ENCODE measurements at places on chromosomes 7 and 10.
A peak's percentile ranks its signal among the peaks of the same experiment; 100 is the strongest.

GRCh38 chr10:46520381-46520780 is 36.1 kb downstream of the GPRIN2 start:
- DNase-seq = no peak

- no peak for DNase-seq
Observed at GRCh38 chr10:13053794-13054462, 46.0 kb upstream of the OPTN start.

DNA sequence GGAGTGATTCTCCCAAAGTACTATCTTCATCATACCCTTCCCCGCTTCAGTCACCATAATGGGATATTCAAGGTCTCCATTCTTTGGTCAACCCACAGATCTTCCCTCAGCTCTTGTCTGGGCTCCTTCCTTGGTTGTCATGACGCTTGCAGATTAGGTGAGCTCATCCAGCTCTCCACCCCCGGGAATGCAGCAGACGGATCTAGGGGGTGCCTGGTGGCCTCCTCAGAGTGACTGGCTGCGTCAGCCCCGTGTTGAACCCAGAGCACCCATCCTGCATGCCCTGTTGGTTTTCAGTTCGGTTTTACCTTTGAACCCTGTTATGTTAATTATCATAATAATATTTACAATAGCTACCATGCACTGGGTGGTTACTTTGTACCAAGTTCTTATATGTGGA is 6.4 kb downstream of the NEURL1 start:
- DNase-seq = no peak

- DNase-seq = peak; percentile 8
Observed at GRCh38 chr10:123997486-123998196, 95.8 kb downstream of the CHST15 start.

DNA sequence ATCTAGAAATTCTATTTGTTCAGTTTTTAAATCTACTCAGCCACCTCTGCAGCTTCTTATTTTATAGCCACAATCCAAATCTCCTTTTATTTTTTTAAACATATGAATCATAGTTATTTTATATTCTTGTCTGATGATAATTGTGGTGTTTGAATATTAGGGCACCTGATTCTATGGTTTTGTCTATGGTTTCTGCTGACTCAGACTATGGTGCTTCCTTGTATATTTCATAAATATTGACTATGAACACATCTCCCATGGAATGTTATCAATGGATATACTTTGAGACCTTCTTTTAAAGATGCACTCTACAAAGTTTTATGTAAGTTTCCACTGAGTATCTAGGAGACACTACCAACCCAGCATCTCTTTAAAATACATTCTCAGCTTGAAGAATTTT is 1027.0 kb upstream of the AUTS2 start:
- DNase-seq = no peak

- DNase-seq = peak; percentile 15
Observed at GRCh38 chr7:79317728-79318127, 135.7 kb downstream of the MAGI2 start.

- DNase-seq = no peak
Observed at GRCh38 chr7:20030915-20031362, 186.2 kb downstream of the MACC1 start.

DNA sequence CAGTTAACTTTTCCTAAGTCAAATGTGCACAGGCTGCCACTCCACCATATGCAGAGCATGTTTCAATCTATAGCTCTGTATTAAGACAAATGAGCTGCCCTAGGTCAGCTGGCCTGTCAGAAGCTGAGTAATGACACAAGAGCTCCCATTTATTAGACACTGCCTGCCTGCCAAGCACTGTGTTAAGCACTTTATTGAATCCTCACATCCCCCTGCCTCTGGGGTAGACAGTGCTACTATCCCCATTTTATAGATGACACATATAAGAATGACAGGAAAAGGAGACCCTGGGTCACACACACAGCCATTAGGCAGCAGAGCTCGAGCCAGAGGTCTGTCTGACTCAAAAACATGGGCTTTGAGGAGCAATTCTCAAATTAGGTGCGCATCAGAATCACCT is 179.8 kb upstream of the PDE1C start:
- no peak for DNase-seq

GRCh38 chr10:83929399-83929798 is 209.9 kb upstream of the GHITM start:
- no peak for DNase-seq

- no peak for DNase-seq
Observed at GRCh38 chr7:2245883-2246675, 4.1 kb downstream of the NUDT1 start.

- DNase-seq = no peak
Observed at GRCh38 chr7:105962353-105962752, 711 bp upstream of the CDHR3 start.

DNA sequence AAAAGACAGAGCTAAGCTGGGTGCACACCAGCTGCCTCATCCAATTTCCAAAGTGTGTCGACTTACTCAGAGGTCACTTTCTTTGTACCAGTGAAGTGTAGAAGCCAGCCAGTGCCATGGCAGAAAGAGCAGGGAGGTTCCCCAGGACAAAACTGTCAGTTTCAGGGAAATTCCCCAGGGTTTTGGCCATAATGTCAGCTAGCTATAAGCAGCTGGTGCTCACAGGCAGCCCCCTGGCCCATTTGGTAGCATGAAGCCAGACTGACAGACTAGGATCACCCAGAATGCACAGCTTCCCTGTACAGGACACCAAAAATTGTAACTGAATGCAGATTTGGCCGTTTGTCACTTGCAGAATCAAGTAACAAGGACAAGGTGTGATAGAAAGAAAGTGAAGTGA is 28.6 kb downstream of the MRPL32 start:
- no peak for DNase-seq

DNA sequence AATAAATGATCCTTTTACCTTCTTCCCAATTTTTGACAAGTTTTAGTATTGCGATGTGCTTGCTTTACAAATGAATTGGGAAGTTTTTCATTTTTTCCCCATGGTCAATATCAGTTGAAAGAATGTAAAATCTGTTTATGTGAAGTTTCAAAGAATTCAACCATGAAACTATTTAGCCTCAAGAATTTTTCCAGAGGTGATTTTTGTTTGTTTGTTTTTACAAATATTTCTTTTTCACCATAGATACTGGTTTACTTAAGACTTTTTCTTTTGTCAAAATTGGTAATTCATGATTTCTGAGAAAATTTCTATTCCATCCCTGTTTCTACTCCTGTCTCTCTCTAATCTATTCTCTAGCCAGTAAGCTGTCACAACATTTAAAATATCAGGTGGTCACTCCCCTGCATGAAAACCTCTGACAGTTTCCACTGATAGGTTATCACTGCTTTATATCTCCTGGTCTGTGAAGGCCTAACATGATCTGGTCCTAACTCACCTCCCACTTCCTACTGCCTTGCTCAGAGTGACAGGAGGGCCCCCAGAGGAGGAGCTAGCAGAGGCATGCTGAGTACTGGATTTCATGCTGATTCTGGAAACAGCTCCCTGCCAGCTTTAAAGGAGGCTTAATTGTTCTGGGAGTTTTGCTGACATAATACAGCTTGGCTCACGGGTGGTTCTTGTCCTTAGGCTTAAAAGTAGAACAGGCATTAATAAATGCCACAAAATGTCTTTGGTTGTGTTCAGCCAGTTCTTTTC is 7.6 kb upstream of the ARMS2 start:
- no peak for DNase-seq

- no peak for DNase-seq
Observed at GRCh38 chr7:23242935-23243334, 3.6 kb upstream of the GPNMB start.

- DNase-seq = no peak
Observed at GRCh38 chr7:38169847-38170246, 8.2 kb upstream of the STARD3NL start.

DNA sequence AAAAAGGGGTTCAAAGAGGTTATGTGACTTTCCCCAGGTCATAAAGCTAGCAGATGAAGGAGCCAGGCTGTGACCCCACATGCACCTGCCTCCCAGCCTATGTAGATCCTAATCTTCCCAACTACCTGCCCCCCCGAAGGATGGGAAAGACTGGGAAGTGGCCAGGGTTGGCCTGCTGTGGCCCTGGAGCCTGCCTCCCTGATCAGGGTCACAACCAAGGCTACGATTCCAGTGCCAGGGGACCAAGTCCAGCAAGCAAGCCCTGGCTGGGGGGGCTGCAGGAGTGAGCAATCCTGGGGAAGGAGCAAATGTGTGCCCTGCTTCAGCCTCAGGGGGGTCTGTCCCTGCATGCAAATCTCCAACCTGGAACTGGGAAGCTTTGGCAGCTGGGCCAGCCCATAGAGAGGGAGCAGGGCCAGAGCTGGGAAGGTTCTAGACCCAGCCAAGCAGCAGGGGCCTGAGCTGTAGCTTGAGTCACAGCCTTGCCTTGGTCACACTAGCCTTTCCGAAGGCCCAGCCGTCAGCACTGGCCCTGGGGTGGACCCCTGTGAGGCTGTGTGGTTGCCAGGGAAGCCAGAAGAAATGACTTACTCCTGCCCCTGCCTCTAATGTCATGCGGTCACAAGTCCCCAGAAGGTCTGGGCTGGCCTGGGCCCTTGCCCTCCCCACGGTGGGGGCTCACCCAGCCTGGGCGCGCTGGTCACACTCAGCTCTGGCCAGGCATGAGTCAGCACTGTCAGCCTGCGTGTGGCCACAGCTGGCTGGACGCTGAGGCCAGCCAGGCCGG is 96.4 kb upstream of the ZMIZ1 start:
- DNase-seq = no peak

DNA sequence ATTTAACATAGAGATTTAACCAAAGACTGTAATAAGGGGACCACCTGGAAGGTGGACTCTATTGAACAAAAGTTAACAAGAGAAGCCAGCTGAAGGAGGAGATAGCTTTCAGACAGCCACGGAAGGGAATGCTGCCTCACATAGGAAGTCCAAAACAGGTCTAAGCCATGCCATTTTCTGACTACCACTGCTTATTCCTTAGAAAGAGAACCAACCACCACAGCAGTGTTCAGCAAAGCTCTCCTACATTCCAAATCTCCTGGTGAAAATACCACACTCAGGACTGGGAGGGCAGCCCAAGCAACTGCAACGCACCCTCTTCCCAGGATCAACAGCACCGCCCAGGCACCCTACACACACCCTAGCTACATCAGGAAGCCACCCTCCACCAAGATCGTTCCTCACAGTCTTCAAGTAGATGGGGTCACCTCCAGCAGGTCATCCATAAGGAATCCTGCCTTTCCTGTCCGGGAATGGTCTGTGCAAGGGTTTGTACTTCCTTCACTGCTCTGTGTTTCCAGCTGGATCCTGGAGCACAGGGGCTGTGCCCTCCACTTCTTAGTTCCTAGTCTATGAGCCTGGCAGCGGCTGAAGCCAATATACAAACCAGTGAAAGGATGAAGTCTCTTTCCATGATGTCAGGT is 2.5 kb downstream of the KIAA1549 start:
- no peak for DNase-seq

DNA sequence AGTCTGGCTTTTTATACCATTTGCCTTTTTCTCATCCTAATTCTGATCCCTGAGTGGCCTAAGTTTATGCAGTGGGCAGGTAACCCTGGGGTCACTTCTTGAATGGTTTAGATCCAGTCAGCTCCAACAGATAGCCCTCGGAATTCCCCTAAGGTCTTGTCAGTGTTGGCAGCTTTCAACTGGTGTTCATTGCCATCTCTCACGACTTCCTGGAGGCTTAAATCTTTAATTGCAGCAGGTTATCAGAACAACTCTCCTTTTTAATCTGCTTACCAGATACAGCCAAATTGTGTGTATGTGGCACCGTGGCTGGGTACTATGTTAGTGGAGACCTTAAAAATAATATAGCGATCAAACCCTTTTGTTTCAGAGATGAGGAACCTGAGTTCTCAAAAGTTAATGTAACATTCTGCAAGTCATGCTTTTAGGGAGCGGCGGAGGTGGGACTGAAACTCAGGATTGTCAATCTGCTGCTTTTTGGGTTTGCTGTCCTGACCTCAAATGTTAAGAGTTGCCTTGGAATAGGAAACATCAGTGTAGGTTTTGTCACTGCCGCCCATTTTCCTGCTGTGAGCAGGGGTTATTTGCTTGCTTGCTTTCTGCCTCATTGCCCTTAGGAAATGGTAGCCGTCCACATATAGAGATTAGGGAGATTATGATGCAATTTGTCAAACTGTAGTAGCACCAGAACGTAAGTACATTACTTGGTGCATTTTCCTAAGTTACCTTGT is 818 bp downstream of the DLD start:
- no peak for DNase-seq

DNA sequence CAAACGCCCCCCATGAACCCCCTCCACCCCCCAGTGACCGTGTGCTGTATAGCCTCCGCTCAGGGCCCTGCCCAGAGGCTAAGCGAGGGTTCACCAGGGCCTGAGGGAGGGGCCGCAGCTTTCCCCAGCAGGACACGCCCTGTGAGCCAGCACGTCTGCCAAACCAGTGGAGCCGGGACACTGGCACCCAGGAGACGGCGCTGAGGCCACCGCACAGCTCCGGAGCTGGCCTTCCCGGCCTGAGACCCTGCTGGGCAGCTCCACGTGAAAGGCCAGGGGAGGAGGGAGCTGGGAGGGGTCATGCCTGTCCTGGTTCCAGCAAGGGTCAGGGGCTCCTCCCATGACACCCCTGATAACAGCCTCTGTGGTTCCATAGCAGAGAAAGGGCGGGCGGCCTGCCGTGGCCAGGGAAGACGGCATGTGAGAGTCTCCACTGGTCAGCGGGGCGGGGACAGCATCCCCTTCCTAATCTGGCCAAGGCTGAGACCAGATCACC is 278.3 kb downstream of the ELFN1 start:
- DNase-seq = no peak

GRCh38 chr7:136618818-136619217 is 249.6 kb upstream of the CHRM2 start:
- DNase-seq = no peak

GRCh38 chr7:12623885-12624498 is 53.5 kb downstream of the SCIN start:
- peak; percentile 66 for DNase-seq

GRCh38 chr10:113322843-113323242 is 230.0 kb upstream of the HABP2 start:
- no peak for DNase-seq

DNA sequence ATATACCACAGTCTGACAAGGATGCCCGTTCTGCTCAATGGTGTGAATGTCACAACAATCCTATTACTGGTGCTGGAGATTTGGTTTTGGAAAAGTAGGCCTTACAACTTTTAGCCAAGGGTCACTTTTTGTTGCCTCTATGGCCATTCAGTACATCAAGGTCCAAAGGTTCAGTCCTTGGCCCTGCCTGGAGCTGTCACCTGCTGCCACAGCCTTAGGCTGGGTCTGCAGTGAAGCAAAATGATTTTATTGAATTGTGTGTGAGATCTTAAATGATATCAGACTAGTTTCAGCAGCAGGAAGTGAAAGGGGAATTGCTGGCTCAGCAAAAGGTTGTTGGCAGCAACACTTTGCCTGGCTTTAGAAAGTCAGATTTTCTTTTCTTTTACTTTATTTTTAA is 427.6 kb downstream of the THSD7A start:
- DNase-seq = no peak

- no peak for DNase-seq
Observed at GRCh38 chr7:34064519-34065158, 159.3 kb downstream of the BMPER start.

GRCh38 chr7:133827707-133828623 is 299.2 kb upstream of the LRGUK start:
- DNase-seq = no peak

DNA sequence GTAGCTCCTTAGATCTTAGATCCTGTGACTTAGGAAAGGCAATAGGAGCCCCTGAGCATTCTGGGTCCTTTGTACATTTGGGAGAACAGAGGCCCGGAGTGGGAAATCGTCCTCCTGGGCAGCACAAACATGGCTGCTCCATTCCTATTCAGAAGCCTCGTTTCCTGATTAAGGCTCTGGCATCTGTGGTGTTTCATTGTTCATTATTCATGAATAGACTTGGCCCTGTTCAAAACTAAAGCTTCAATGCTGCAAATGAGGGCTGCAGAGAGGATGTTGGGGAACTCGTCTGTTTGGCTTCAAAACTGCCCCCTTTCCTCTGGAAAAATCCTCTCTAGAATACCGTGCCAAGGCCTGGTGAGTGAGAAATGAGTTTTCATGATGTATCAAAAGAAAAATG is 3.4 kb upstream of the HTRA1 start:
- no peak for DNase-seq

Data from SW 1271 (cell line).